ENCODE measurements at places on chromosomes 5 and 9.

DNA sequence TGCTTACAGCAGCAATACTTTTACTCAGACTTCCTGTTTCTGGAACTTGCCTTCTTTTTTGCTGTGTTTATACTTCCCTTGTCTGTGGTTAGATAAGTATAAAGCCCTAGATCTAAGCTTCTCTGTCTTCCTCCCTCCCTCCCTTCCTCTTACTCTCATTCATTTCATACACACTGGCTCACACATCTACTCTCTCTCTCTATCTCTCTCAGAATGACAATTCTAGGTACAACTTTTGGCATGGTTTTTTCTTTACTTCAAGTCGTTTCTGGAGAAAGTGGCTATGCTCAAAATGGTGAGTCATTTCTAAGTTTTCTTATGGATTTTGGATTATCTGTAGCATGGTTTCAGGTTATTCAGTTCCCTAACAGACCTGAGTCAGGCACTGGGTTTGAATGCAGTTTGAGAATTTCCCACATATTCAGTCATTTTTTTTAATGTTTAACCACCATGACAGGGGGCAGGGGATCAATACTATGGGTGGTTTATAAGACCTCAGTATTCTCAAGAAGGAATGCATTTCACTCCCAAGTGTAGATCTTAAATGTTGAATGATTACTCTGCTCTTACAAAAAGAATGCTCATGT lies at the start of gene IL7R:
Gene IL7R, plus strand, starts transcription at position 127 of the 587 bp plus-strand sequence. Its CDS starts 87 bp downstream, at position 214.
- H3K27ac ChIP-seq: no peak within 1 kb of the TSS
- DNase-seq: peak; percentile 9
- H3K36me3 ChIP-seq: no peaks in the 10 kb centered on the region
- H3K27me3 ChIP-seq: no peaks in the 10 kb centered on the region
- no peak within 1 kb of the TSS for H3K4me3 ChIP-seq

- H3K4me1 ChIP-seq: no peaks in the 10 kb centered on the region
- peaks cover 21% of the 10 kb centered on the region for H3K36me3 ChIP-seq
- no peak overlapping the region for H3K4me3 ChIP-seq
- no peak for DNase-seq
- no peaks in the 10 kb centered on the region for H3K27me3 ChIP-seq
These were observed 38.2 kb downstream of the CNOT8 start for GRCh38 chr5:154896562-154897165.

GRCh38 chr9:87763286-87763685 lies 37.4 kb downstream of the CTSL start:
- H3K27ac ChIP-seq: no peak overlapping the region
- H3K4me3 ChIP-seq: no peak overlapping the region
- H3K4me1 ChIP-seq: no peaks in the 10 kb centered on the region
- H3K36me3 ChIP-seq: no peaks in the 10 kb centered on the region

GRCh38 chr9:86353655-86354010 lies 577 bp downstream of the TUT7 start:
- H3K4me3 ChIP-seq: peak overlapping the region; percentile 92
- H3K27ac ChIP-seq: peak overlapping the region; percentile 89
- peaks cover 3% of the 10 kb centered on the region for H3K36me3 ChIP-seq

- H3K4me1 ChIP-seq: no peaks in the 10 kb centered on the region
- no peaks in the 10 kb centered on the region for H3K27me3 ChIP-seq
- no peak overlapping the region for H3K4me3 ChIP-seq
- H3K36me3 ChIP-seq: no peaks in the 10 kb centered on the region
These were observed 79.6 kb downstream of the MYO10 start for GRCh38 chr5:16856531-16856930.

- H3K27me3 ChIP-seq: no peaks in the 10 kb centered on the region
- peaks cover 14% of the 10 kb centered on the region for H3K36me3 ChIP-seq
- H3K4me3 ChIP-seq: peak within 1 kb of the TSS; percentile 85
- DNase-seq: peak; percentile 97
- peaks cover 39% of the 10 kb centered on the region for H3K4me1 ChIP-seq
These were observed at the start of gene RMRP for GRCh38 chr9:35657546-35658136. Gene RMRP, minus strand, starts transcription at chr9:35658019.

GRCh38 chr9:16044579-16044881 lies 491.7 kb downstream of the CCDC171 start:
- H3K4me3 ChIP-seq: no peak overlapping the region
- no peak overlapping the region for H3K27ac ChIP-seq
- H3K27me3 ChIP-seq: no peaks in the 10 kb centered on the region
- no peaks in the 10 kb centered on the region for H3K36me3 ChIP-seq
- no peak for DNase-seq

GRCh38 chr5:130198927-130199326 lies 294.7 kb downstream of the CHSY3 start:
- H3K27me3 ChIP-seq: no peaks in the 10 kb centered on the region
- DNase-seq: no peak
- no peak overlapping the region for H3K27ac ChIP-seq
- H3K4me3 ChIP-seq: no peak overlapping the region
- H3K36me3 ChIP-seq: no peaks in the 10 kb centered on the region

- H3K27me3 ChIP-seq: no peaks in the 10 kb centered on the region
- H3K4me1 ChIP-seq: no peaks in the 10 kb centered on the region
- no peak overlapping the region for H3K27ac ChIP-seq
- DNase-seq: no peak
These were observed 201.9 kb downstream of the ARHGAP26 start for GRCh38 chr5:142972064-142972570.

GRCh38 chr9:136219276-136219675 lies 14.3 kb upstream of the LHX3 start:
- peaks cover 6% of the 10 kb centered on the region for H3K4me1 ChIP-seq
- H3K4me3 ChIP-seq: no peak overlapping the region
- no peak for DNase-seq
- no peaks in the 10 kb centered on the region for H3K27me3 ChIP-seq

- no peaks in the 10 kb centered on the region for H3K36me3 ChIP-seq
- H3K4me1 ChIP-seq: peaks cover 9% of the 10 kb centered on the region
- peak; percentile 82 for DNase-seq
- no peak overlapping the region for H3K4me3 ChIP-seq
- H3K27ac ChIP-seq: no peak overlapping the region
These were observed 24.2 kb upstream of the GLRX start for GRCh38 chr5:95846554-95847260.

- H3K27ac ChIP-seq: no peak overlapping the region
- no peak for DNase-seq
- no peaks in the 10 kb centered on the region for H3K36me3 ChIP-seq
These were observed 190.8 kb downstream of the TLE1 start for GRCh38 chr9:81498576-81498975.

Data from B cell (primary cell).